ENCODE measurements at places on chromosomes 1 and 21.

DNA sequence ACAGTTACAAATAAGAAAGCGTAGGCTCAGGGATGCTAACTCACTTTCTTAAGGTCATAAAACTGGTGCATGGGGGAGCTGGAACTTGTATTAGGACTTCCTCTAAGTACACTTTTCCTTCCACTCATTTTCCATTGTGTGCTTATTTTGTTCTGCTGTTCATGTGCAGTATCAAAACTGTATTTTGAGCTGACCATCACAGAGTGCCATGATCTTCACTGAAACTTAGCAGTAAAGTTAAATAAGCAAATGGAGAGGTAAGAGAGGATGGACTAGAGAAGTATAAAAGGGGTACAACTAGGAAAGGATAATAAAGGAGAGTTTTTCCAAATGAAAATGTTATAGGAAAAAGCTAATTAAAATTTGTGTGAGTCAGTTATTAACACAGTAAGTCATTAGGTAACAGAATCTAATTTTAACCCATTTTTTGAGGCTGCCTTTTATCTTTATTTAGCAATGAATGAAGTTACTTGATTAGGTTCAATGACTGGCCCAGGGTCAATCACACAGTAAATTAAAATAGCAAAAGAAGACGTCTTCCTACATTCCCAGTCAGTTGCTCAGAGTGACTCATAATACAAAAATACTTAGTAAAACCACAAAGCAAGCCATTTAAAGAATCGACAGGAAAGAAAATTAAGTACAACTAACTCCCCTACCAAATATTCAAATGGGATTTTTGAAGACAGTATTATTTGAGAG lies 165.8 kb upstream of the C1orf105 start:
- no peak for DNase-seq

GRCh38 chr1:115068826-115069585 lies 20.3 kb downstream of the TSPAN2 start:
- DNase-seq, result no peak

GRCh38 chr1:244778344-244778743 lies 57.1 kb upstream of the COX20 start:
- no peak for DNase-seq

GRCh38 chr1:89310976-89311375 lies 38.3 kb upstream of the GBP5 start:
- no peak for DNase-seq

DNA sequence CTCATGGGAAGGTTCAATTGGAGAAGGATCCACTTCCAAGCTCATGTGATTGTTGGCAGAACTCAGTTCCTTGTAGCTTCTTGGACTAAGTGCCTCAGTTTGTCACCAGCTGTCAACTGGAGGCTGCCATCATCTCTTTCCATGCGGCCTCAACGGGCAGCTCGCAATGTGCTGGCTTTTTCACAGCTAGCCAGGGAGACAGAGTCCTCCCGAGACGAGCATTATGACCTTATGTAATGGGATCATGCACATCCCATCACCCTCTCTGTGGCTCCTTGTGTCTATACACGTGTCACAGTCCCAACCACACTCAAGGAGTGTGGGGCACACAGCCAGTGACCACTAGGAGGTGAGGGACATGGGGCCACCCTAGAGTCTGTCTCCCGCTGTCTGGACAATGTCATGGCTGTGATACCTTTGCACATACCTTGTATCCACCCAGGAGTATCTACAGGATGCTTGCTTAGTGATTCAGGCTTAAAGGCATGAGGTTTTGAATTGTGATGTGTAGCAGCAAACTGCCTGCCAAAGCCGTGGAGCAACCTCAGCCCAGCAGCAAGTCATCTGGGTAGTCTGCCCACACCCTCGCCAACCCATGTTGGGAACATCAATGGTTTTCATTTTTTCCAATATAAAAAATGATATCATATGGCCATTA lies 3.9 kb upstream of the KRTAP10-6 start:
- DNase-seq, result no peak

DNA sequence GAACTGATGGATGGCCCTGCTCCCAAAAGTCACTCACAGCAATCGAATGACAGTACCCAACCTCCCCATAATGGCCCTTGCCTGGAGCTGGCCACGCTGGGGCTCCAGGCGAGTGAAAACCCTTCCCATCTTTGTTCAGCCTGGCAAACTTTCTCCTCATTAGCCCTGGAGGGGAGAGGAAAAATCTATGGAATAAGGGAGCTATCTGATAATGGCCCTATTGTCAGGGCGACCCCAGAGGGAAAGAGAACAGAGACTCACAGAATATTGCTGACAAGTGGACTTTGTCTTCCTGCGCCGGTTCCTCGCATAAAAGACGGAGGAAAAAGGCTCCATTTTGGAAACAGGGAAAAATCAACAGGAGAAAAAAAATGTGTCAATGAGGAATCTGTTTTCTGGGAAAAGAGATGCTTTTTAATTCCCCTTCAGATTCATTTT lies 13.0 kb upstream of the ARHGEF16 start:
- no peak for DNase-seq

- no peak for DNase-seq
Observed at GRCh38 chr1:95431235-95431634, 197.2 kb downstream of the RWDD3 start.

GRCh38 chr1:76835203-76835602 lies 32.1 kb upstream of the ST6GALNAC5 start:
- DNase-seq, result no peak

DNA sequence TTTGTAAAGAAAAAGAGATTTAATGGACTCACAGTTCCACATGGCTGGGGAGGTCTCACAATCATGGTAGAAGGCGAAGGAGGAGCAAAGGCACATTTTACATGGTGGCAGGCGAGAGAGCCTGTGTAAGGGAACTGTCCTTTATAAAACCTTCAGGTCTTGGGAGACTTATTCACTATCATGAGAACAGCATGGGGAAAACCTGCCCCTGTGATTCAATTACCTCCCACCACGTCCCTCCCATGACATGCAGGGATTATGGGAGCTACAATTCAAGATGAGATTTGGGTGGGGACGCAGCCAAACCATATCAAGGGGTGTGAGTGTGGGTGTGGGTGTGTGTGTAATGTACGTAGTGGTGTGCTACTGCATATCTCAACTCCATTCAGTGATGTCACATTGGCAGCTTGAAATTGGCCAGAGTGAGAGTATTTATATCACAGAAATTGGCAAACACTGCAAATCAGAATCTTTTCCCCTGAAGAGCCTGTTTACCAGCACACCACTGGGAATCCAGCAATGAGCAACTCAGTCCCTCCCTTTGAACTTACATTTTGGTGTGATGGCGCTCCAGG lies 5.4 kb downstream of the ARHGEF10L start:
- no peak for DNase-seq

All from stimulated activated CD4-positive, alpha-beta T cell treated with anti-CD3 and anti-CD28 coated beads, Interleukin-2, amount 100 ng/mL, for 24 hours (primary cell).